HCEC 1CT (cell line): ENCODE measurements at places on chromosomes 7 and 10.
A peak's percentile ranks its signal among the peaks of the same experiment; 100 is the strongest.

- DNase-seq = peak; percentile 79
Measured at GRCh38 chr10:14185316-14186045, 145.2 kb downstream of the FRMD4A start.

DNA sequence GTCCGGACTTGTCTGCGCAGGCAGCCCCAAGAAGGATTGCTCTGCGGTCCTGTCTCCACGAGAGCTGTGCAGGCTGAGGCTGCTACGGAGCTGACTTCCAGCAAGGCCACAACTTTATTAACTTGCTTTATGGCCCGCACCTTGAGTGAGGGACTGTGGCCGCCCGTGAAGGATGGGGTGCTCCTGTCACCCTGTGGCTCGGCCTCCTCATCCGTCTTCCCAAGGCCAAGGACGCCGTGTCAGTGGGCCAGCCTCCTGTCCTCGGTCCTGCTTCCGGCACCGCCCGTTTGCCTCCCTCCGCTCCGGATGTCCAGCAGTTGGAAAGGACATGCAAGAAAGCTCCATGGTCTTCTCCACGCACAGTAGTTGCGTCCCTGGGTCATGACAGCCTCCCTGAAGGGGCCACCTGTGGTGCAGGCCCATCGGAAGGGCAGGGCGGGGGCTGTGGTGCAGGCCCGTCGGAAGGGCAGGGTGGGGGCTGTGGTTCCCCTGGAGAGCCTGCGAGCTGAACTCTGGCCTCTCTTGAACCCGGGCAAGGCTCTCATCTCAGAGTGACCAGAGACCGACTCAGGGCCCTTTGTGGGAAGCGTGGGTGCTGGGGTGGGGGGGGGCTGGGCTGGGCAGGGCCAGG, 87.1 kb downstream of the NKX6-2 start:
- no peak for DNase-seq

DNA sequence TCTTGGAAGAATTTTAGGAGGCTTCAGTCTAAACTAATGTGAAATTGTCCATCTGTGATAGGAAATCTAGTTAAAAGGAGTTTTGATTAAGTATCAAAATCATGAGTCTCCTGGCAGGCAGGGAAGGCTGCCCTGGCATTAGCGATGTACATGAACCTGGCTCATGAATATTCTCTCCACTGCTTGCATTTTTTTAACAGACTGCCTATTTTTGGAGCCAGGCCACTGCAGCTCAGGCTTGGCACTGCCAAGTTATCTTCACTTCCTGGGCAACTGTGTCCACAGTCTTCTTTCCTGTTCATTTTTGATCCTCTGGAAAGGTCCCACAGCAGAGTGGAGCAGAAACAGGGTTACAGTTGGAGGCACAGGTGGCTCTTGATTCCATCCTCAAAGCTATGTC, 7.0 kb downstream of the GPR26 start:
- no peak for DNase-seq

DNA sequence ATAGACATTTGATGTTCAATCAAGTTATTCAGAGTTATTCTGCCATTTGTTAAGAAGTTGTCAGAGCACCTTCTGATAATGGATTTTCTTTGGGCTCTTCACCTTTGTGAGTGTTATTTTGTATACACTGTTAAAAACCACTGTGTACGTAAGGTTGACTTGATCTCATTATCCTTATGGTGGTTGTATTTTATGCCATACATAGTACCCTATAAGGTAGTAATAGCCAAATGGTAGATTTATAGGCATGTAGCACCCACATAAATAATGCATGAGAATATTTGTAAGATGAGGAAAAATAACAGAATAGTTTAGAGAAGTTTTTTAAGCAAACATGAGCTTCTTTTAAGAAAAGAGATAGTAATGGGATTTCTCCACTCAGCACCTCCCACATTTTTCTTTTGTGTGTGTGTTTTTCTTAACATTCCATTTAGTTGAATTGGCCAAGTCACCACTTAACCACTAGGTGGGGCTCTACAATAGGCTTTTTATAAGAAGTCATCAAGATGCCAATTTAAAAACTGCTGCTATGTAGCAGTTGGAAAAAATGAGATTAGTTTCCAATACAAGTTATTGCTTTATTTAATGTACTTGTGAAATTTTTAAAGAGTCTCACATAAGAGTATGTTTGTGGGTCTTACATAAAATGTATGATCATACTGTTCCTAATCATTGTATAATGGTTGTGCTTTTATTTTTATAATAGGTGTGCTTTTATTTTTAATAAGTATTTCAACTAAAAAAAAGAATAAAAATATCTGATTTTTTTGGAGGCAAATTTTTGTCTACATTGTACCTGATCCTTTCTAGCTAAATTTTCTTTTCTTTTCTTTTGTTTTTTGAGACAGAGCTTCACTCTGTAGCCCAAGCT, 41.1 kb upstream of the STMP1 start:
- peak; percentile 87 for DNase-seq

- peak; percentile 61 for DNase-seq
Measured at GRCh38 chr10:21531164-21531563, 2.9 kb upstream of the MLLT10 start.

GRCh38 chr10:68052463-68052862, 22.6 kb downstream of the HERC4 start:
- peak; percentile 35 for DNase-seq

DNA sequence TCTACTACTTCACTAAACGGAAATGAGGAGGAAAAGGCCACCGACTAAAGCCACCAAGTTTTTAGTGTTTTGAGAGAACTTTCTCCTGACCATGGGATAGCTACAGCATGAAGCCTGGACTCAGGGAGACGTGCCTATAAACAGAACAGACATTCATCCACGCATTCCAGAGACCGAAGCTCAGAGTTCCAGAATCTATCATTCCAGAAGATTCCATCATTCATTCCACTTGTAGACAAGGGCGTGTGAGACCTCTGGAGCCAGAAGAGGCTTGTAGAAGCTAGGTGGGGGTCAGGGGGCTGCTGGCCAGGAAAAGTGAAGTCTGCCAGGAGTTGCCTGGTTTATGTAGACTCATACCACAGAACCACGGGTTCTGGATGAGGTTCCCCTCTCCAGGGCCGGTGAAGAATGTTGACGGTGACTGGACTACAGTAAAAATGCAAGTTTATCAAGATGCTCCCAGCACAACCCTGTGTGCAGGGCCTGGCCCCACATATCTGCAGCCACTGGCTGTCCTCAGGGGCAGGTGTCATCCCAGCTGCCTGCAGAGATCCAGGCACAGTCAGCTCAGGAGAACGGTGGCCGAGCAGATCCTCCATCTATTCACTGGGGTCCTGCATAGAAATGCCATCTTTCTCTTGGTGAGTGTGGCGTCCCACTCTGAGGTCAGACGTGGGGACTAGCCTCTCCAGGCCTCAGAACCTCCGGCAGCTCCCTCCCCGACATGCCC, 215.7 kb downstream of the USP6NL start:
- DNase-seq = no peak

DNA sequence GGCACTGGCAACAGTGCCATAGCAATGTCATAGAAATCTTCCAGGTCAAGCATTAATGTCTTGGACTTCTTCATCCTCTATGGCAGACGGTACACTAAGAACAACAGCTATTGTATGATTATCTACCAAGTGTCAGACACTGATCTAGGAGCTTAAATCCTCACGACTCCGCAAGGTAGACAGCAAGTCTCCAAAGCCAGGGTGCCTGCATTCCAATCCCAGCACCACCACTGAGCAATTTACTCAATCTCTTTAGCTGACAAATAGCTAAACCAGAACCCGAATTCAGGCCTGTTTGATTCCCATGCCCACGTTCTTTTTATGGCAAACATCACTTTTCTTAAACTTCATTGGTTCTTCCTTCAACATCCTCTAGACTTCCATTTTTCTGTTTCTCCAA, 31.8 kb downstream of the DNMBP start:
- no peak for DNase-seq

- DNase-seq = peak; percentile 50
Measured at GRCh38 chr7:105916603-105917002, 40.2 kb upstream of the ATXN7L1 start.

DNA sequence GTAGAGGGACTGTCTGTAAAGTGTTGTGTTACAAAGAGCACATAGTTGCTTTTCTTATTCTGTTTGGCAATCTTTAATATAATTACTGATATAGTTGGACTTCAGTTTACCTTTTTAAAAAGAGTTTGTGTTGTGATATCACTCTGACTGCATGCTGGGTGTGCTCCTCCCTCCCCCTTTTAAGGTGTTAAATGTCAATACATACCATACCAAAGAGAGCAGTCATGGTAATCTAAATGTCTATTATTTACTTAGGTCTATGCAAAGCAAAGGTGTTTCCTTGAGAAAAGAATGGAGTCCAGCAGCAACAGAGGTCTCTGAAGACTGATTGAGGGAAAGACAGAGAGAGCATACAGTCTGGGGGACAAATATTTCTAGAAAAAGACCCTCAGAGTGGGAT, 275.1 kb upstream of the NRP1 start:
- no peak for DNase-seq

GRCh38 chr7:146805082-146805481, 688.5 kb downstream of the CNTNAP2 start:
- DNase-seq = peak; percentile 35

DNA sequence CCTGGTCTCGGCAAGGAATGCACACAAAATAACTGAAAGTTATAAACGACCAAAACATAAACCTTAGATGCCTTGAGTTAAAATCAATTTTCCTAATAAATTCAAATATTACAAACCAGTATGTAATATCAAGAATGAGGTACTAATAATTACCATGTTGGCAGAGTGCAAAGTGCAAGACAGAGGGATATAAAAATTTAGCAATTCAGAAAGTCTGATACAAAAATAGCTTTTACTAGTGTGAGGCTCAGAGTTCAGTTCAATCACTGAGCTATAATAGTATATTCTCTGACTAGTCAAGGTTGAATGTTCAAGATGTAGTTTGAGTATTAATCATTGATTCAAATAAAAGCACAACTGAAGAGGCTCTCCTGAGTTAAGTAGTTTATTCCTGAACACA, 4.8 kb upstream of the AUTS2 start:
- DNase-seq = no peak

DNA sequence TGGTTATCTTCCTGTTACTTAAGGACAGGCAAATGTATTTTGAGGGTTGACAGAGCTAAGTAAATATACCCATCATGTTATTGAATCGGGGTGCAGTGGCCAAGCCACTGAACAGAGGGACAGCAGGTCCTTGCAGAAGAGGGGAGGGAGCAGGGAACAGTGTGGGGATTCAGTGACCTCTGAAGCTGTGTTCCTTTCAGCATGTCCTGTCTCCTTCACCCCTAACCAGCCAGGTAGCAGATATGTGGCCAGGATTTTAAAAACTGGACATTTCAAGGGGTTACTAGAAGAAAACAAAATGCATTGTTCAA, 12.7 kb downstream of the ANK3 start:
- DNase-seq = no peak

- no peak for DNase-seq
Measured at GRCh38 chr10:7773845-7774801, 13.7 kb downstream of the KIN start.

- no peak for DNase-seq
Measured at GRCh38 chr7:116669769-116670168, 2.2 kb upstream of the MET start.

- no peak for DNase-seq
Measured at GRCh38 chr7:42614636-42615035, 297.2 kb downstream of the C7orf25 start.

GRCh38 chr10:69056536-69057260, 31.2 kb upstream of the SRGN start:
- DNase-seq = no peak

- no peak for DNase-seq
Measured at GRCh38 chr7:124246262-124246863, 213.5 kb upstream of the TMEM229A start.

- DNase-seq = peak; percentile 69
Measured at GRCh38 chr10:51422311-51423120, 276.9 kb downstream of the CSTF2T start.

DNA sequence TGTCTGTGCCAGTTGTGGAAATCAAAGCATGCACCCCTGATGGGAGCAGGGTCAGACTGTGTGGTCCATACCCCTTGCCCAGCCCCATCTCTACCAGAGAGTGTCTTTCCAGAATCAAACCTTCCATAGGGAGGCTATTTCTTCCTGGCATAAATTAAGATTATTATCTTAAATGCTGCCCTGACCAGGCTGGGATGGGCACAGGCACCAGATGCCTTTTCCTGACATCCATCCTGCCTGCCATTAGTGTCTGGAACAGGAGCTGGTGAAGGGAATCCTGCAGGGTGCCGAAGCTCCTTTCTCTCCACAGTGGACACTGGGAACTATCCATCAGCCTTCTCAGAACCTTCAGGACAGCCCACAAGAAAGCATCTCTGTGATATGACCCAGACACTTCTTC, 296.3 kb downstream of the GRID1 start:
- DNase-seq = no peak

- DNase-seq = peak; percentile 8
Measured at GRCh38 chr10:33006342-33006887, 48.4 kb upstream of the ITGB1 start.

DNA sequence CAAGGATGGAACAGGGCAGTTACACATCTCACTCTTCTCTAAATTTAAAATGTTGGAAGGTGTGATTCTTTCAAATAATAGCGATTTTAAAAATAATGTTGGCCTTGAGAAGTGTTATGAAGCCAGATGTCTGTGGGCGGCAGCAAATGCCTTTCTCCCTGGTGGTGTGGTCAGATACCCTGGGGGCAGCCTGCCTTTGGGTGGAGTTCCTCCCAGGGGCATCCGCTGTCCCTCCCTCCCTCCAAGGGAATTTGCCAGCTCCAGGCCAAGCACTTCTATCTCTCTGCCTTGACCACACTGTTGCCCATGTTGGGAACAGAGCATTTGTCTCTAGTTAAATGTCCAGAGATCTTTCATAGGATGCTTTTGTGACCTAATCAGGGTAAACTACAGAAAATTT, 121.4 kb downstream of the POU6F2 start:
- DNase-seq = no peak

DNA sequence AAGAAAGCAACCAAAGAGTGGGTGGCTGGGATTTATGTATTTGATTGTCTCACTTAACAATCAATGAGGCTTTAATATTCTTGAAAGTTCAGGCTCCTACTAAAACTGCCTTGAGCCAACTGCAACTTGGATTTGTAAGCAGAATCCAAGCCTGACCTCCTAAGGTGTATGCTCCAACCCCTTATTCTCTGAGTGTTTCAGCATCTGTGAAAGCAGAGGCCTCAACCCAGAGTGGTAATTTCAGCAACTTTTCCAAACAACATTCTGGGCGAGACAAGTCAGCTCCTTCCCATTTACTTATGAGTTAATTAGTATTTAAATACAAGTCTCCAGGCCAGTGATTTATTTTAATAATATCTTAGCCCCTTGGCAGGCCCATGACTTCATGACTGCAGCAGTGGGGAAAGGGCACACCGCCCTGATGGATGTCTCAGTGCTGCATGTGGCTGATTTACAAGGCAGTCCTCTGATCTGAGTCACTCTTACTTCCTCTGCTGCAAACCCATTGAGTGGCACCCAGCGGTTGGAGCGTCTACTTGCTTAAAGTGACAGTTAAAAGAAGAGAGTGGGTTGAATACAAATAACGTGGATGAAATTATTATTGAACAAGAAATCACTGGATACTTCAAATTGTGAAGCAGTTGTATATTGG, 209.1 kb downstream of the TRIL start:
- peak; percentile 85 for DNase-seq

- no peak for DNase-seq
Measured at GRCh38 chr7:102304668-102305067, 18.0 kb downstream of the SH2B2 start.
